ENCODE measurements at places on chromosomes 4 and X.

DNA sequence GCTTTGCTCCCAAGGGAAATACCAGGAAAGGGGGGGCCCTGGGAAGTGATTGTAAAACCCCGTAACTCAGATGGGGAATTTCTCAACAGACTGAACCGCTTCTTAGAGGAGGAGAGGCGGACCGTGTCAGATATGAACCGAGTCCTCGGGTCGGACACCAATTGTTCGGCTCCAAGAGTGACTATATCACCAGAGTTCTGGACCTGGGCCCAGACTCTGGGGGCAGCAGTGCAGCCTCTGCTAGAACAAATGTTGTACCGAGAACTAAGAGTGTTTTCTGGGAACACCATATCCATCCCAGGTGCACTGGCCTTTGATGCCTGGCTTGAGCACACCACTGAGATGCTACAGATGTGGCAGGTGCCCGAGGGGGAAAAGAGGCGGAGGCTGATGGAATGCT lies 1.0 kb downstream of the PNMA3 start:
- DNase-seq: no peak

DNA sequence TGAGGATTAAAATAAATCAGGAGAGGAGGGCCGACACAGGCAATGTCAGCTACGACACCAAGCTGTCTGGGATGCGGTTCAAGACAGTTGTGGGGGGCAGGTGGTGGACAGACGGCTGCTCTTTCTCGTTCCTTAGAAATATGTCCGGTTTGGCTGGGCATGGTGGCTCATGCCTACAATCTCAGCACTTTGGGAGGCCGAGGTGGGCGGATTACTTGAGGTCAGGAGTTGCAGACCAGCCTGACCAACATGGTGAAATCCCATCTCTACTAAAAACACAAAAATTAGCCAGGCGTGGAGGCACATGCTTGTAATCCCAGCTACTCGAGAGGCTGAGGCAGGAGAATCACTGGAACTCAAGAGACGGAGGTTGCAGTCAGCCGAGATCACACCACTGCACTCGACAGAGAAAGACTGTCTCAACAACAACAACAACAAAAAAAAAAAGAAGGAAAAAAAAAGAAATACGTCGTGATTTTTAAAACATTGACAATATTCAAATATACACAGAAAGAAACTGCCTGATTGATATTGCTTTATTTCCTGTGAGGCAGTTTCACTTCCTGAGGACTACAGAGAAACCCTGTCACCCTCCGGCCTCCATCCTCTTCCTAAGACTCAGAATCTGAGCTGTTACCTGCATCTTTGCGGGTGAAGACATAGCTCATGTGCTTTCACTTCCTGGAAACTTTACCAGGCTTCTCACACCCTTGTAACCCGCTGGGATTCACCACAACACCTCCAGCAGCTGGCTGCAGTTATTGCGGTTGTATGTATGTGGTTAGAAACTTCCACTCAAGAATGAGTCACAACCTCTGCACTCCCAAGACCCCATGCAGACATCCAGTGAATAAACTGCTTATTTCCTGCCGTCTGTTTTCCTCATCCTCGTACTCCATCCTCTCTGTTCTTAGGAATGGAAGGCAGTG lies 63.8 kb upstream of the STS start:
- DNase-seq: peak; percentile 96

- DNase-seq: peak; percentile 8
Observed at GRCh38 chrX:146243041-146243440, 425.4 kb downstream of the SLITRK2 start.

DNA sequence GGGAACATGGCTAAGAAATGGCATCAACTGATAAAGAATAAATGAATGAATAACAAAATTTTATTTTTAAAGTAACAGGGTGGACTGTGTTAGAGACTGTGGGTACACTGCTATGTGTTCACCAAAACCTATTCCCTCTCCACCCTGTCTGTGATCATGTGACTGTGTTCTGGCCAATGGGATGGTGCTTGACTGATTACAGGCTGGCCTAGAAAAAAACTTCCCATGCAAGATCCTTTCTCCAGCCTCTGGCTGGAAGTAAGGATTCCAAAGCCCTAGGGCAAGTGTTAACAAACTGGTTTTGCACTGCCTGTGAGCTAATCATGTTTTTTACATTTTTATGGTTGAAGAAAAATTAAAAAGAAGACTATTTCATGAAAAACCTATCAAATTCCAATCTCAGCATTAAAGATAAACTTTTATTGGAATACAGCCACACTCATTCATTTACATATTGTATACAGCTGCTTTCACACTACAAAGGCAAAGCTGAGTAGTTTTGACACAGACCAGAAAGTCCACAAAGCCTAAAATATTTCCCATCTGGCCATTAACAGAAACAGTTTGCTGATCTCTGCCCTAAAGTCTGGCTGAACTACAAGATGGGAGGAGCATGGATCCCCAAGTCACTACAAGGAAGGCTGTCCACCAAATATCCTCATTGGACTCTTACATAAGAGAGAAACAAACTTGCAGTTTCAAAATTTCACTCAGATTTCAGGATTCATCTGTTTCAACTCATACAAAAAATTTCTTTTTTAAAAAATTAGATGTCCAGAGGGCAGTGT lies 133.2 kb downstream of the ARHGAP6 start:
- no peak for DNase-seq

GRCh38 chr4:103915224-103915869 lies 195.6 kb upstream of the TACR3 start:
- peak; percentile 19 for DNase-seq

- peak; percentile 60 for DNase-seq
Observed at GRCh38 chrX:136623396-136623795, 24.6 kb upstream of the CD40LG start.

- DNase-seq: no peak
Observed at GRCh38 chrX:136636121-136636520, 11.8 kb upstream of the CD40LG start.

DNA sequence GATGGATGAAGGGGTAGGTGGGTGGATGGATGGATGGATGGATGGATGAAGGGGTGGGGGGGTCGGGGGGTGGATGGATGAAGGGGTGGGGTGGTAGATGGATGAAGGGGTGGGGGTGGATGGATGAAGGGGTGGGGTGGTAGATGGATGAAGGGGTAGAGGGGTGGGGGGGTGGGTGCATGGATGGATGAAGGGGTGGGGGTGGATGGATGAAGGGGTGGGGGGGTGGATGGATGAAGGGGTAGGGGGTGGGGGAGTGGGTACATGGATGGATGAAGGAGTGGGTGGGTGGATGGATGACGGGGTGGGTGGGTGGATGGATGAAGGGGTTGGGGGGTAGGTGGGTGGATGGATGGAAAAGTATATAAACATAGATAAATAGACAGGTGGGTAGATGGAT lies 74.2 kb downstream of the PRKX start:
- no peak for DNase-seq

DNA sequence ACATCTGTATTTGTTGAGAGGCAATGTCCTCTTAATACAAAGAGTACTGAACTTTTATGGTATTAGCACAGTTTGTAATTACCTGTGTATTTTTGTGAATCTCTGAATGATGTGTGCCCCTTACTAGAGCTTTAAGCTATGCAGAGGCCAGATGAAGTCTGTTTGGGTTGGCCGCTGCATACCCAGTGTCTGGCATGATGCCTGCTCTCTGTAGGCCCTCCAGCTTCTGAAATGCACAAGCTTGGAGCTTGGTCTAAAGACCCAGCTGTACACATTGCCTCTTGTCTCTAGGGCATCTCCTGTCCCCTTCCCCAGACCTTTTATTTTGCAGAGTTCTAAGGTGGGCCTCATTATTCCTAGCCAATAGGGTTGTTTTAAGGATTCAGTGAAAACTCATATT lies 68.6 kb downstream of the CDS1 start:
- DNase-seq: no peak

GRCh38 chr4:109451544-109452273 lies 18.1 kb downstream of the SEC24B start:
- DNase-seq: no peak

GRCh38 chr4:153497988-153498967 lies 32.1 kb downstream of the TMEM131L start:
- DNase-seq: no peak

- DNase-seq: no peak
Observed at GRCh38 chrX:72498782-72499181, 73.9 kb downstream of the HDAC8 start.

GRCh38 chr4:89410687-89411086 lies 103.1 kb upstream of the GPRIN3 start:
- DNase-seq: no peak

GRCh38 chr4:146661367-146661766 lies 22.7 kb downstream of the POU4F2 start:
- no peak for DNase-seq

GRCh38 chr4:73901031-73901430 lies 31.8 kb downstream of the CXCL1 start:
- no peak for DNase-seq

GRCh38 chrX:46321676-46322075 lies 223.5 kb downstream of the ZNF674 start:
- no peak for DNase-seq

DNA sequence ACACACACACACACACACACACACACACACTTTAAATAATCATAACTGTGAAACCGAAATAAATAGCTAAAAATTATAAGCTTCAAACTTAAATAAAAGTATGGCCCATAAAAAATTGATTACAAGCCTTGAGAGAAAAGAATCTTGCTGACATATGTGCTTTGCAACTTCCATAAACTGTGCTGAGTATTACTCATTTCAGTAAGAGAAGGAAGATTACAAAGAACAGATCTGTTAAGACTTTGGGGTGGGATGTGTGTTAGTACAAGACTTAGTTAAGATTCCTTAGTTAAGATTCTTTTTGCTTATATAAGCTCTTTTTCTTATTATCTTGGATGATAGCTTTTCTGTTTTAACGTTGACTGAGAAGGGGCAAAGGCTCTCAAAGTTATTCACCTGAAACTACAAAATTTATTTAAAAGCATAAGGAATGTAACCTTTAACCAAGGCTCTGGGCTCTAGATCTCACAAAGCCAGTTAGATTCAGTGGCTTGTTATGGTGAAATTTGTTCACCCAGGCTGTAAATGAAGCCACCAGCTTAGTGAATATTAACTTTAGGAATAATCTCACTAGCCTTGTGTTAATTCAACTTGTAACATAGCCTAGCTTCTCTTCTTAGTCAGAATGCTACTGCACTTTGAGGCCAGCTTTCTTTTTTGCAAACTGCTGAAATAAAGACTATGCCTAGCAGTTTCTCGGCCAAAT lies 58.2 kb downstream of the ARSJ start:
- DNase-seq: no peak

DNA sequence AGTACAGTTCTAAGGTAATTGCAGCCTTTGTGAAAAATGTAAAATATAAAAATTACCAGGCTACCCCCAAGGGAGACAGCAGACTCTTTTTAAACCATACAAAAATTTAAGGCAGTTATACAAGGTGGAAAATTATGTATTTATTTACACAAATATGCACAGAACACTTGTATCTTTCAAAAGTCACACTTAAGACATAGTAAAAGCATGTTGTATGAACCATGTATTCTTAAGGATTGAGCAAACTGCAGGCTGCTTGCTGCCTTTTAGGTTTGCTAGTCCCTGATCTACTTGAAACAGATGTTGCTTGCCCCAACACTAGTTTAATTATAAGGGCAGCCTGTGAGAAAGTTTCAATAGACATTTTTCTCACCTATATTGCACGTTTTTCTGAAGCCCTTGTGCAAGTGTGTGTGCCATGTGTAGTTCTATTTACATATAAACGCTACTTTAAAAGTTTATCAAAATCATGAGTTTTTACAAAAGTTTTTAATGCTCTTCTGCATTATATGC lies 72.8 kb downstream of the PRSS12 start:
- DNase-seq: no peak

GRCh38 chr4:112894951-112895350 lies 154.5 kb upstream of the ANK2 start:
- DNase-seq: no peak

DNA sequence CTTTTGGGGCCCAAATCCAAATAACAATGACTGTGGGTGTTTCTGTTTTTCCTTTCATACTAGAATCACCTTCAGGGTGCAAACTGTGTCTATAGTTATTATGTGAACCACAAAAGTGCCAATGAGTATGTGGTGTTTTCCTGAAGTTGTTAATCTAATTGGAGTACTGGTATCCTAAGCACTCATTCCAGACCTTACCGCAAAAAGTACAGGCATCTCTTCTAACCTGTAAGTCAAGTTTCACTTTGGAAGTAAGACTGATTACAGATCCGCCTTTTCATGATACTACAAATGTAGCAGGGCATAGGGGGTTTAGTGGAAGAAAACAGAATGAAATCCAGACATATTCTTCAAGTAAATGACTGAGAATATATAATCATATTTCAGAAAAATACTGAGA lies 16.1 kb downstream of the COQ2 start:
- peak; percentile 19 for DNase-seq

- DNase-seq: peak; percentile 73
Observed at GRCh38 chr4:80202741-80203553, 5.6 kb downstream of the PRDM8 start.

DNA sequence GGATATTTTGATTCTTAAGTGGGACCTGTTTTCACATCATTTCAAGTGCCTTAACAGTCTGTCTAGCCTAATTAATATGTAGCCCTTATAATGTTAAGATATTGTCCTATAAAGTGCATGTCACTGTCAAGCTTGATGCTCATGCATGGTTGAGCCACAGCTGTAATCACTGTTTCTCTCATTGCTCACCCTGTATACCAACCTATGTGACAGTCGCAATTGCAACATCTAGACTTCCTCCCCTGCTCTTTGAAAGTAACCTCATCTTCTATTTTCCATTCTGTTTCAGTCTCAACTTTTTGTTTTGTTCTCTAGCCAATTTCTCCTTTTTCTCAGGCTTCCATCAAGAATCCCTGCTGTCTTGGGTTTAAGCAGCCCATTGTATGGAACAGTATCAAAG lies 24.4 kb upstream of the MSL3 start:
- no peak for DNase-seq

DNA sequence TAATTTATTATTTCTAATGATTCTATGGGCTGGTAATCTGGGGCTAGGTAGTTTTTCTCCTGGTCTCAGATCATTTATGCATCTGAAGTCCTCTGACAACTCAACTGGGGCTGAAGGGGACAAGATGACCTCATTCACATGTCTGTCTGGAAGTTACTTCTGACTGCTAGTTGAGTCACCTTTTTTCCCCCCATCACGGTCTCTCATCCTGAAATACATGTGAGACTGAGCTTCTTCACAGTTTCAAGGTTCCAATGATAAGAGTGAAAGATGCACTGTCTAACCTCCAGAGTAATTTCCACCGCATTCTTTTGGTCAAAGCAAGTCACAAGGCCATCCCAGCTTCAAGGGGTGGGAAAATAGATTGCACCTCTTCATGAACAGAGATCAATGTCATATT lies 356.7 kb upstream of the RPS6KA3 start:
- peak; percentile 2 for DNase-seq

DNA sequence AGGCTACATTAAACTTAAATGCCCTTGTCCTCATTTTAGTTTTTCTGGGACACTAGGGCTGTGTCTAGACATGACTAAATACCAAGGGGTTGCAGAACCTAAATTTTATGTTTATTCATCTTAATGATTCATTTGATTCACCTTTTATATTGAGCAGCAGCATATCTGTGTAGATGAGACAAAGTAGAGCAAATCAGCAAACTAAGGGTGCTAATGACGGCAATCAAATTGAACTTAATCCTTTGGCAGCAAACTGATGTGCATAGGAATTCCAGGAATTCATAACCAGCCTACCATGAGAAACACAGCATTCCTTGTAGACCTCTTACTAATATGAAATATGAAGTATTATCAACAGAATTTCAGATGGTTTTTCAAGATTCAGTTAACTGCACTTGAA lies 25.1 kb downstream of the EPHA5 start:
- DNase-seq: no peak

GRCh38 chr4:156923525-156923924 lies 48.1 kb downstream of the PDGFC start:
- DNase-seq: no peak
